ENCODE measurements at places on chromosomes 2 and 18. TPM values are rescaled to one million over a fixed set of nuclear protein-coding genes. Genes with fewer than 3 reads are reported as not detected.
A peak's percentile ranks its signal among the peaks of the same experiment; 100 is the strongest.

GRCh38 chr18:9712130-9712577 lies 4.1 kb downstream of the RAB31 start:
- DNase-seq = no peak

The DES gene
- 7,652 TPM for total RNA-seq

DNA sequence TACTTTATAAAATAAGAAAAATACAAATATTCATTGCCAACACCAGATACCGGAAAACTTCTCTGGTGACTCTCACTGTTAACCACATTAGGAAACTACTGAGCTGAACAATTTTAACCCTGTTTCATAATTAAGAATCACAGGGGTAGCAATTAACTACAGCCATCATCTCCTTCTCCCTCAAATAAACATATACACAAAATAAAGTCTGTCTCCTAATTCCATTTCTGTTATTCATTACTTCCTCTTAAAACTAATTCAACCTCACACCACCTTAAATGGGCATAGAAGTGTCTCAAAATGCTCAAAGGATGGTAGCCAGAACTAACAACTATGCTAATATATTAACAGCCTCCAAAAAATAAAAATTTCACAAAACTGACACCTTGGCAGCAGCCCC lies 60.7 kb downstream of the ACVR1 start:
- DNase-seq = no peak

DNA sequence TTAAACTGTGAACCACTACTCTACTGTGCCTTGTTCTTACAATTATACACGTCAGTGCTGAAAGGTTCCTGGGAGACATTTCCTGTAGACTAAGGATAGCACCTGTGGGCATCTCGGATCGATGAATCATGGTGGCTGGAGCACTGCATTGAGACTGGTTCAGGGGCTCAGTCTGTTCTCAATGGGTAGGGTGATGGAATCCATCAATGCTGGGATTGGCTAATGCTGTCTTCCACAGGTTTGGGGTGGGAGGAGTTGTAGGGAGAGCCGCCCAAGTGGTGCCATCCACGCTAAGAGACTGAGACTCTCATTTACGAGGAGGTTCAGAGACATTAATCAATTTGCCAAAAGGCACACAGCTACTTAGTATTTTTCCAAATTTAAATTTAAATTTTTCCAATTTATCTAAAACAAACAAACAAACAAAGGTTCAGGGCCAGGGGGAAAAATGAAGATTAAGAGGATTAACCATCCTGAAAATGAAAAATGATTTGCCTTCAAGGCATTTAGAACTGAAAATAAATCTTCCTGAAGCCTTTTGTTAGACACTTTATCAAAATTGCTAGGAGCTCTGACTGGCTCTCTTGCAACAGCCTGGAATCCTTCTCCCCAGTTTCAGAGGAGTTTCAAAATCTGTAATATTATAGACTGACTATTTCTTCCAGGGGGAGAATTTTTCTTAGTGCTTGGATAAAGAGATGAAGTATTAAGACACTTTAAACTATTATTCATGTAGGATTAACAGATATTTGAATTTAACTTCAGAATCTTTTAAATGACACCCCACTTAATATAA lies 359.2 kb downstream of the TGIF1 start:
- DNase-seq = no peak

DNA sequence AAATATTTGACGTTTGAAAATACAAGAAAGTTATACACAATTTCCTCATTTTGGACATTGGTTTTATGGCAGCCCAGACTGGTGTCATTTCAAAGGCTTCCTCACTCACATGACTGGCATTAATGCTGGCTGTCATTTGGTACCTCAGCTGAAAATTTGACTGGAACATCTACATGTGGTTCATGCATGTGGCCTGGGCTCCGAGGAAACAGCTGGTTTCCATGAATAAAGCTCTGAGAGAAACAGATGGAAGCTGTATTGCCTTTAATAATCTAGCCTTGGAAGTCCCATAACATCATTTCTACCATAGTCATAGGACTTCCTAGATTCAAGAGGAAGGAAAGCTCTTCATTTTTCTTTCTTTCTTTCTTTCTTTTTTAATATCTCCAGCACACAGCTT lies 42.9 kb upstream of the RIT2 start:
- no peak for DNase-seq

The SULT1C2 gene
- total RNA-seq = not detected

GRCh38 chr18:79904357-79905147 lies 46.9 kb downstream of the SLC66A2 start:
- DNase-seq = peak; percentile 78

- no peak for DNase-seq
Observed at GRCh38 chr2:42663828-42664227, 95.4 kb downstream of the MTA3 start.

DNA sequence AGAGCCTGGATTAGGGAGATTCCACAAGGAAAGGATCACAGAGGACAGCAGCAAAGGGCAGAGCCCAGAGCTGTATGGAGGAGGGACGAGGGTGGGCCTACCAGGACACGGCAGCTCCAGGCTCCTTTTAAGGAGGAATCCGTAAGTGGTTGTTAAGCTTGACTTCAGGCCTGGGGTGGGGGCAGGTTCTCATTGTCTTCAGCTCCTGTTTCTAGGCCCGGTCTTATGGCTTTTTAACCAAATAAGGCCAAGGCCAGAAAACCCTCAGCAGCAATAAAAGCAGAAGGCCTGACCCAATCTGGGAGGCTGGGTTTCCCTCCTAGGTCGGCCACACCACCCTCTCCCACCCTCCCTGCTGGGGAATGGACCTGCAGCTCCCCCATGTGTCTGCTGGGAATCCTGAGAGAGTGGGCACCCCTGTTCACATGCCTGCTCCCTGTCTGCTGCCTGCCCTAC lies 111.2 kb downstream of the PLB1 start:
- DNase-seq = no peak

The ADGRF3 gene
- not detected for total RNA-seq

DNA sequence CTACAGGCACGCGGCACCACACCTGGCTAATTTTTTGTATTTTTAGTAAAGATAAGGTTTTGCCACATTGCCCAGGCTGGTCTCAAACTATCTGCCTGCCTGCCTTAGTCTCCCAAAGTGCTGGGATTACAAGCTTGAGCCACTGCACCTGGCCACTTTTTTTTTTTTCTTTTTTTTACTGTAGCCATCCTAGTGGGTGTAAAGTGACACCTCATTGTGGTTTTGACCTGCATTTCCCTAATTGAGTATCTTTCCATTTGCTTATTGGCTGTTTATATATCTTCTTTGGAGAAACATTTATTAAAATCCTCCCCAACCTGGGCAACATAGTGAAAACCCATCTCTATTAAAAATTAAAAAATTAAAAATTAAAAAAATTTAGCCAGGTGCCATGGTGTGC lies 12.0 kb downstream of the PCBP1 start:
- no peak for DNase-seq

DNA sequence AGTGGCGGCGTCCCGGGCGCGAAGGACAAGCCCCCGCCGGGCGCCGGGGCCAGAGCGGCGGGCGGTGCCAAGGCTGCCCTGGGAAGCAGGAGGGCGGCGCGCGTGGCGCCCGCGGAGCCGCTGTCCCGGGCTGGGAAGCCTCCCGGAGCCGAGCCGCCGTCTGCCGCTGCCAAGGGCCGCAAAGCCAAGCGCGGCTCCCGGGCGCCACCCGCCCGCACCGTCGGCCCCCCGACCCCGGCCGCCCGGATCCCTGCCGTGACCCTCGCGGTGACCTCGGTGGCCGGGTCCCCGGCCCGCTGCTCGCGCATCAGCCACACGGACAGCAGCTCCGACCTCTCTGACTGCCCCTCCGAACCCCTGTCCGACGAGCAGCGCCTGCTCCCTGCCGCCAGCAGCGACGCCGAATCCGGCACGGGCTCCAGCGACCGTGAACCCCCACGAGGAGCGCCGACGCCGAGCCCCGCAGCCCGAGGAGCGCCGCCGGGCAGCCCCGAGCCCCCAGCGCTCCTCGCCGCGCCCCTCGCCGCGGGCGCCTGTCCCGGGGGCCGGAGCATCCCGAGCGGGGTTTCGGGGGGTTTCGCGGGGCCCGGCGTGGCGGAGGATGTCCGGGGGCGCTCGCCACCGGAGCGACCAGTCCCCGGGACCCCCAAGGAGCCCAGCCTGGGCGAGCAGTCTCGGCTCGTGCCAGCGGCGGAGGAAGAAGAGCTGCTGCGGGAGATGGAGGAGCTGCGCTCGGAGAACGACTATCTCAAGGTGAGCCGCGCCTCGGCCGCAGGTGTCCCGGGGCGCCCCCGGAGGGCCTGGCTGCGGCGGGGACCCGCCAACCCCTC lies 820 bp downstream of the MTCL1 start:
- no peak for DNase-seq

The KCNK3 gene
- total RNA-seq = 13.1 TPM

DNA sequence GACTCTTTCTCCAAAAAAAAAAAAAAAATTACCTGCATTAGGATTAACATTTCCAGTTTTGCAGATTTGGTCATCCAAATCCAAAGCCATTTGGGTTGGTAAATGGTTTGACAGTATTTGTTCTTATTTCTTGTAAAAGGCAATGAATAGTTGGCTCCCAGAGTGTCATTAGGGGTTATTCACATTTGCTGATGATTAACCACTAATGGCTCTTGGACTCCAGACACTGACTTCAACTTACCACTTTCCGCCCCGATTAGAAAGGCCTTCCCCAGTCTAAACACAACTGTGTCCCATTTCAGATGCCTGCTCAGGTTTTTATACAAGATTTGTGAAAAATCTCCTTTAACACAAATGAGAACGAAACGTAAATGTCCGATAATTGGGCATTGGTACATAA lies 9.6 kb upstream of the TGIF1 start:
- no peak for DNase-seq

GRCh38 chr18:5285326-5285725 lies 10.2 kb downstream of the ZBTB14 start:
- DNase-seq = no peak

DNA sequence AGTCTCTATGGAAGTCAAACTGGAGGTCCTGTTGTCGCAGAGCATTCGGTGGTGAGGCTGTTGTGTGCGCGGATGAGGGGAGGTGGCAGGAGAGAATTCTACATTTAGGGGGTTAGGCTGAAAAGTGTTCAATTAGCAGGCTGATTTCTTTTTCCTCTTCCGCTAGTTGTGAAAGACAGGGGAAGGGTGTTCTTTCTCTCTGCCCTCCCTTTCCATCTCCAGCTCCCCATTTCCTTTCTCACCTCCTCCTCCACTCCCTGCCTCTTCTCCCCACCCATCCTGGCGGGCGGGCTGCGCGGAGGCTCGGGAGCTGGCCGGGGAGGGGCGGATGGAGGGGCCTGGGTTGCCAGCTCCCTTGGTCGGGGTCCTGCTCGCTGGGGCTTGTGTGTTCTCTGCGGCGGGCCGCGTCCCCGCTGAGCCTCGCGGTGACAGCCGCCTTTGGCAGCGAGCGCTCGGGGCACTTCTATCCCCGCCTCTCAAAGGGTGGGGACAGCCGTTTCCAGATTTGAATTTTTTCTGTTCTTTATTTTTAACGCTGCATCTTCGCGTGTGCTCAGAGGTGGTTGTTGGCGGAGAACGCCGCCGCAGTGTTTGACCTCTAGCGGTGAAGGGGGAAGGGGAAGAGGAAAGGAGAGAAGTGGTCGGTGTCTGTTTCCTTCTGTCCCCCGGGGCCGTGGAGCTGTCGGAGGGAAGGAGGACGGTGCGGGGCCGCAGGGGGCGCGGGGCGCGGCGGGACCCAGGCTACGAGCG lies 3.6 kb downstream of the SOX11 start:
- no peak for DNase-seq

- no peak for DNase-seq
Observed at GRCh38 chr2:211729433-211729832, 809.2 kb downstream of the ERBB4 start.

The KIAA2012 gene
- not detected for total RNA-seq

GRCh38 chr2:219017201-219017931 lies 23.9 kb downstream of the CFAP65 start:
- no peak for DNase-seq

- DNase-seq = no peak
Observed at GRCh38 chr18:77676910-77677309, 427.3 kb downstream of the GALR1 start.

DNA sequence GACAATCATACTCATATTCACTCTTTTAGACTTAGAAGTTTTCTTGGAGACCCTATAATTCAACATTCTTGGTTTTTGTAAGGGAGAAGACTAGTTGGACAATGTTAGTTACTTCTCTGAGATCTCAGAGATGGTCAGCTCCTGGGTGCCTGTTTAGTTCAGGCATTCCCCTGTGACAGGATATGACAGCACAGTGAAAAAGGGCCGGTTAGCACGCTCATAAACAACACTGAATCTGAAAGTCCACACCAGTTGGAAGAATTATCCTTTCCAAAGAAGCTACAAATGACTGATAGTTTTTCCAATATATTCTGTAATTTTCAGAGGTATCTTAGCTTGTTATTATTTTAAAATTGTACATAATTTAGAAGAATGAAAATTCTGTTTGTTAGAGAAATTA lies 75.7 kb downstream of the ADAM23 start:
- no peak for DNase-seq

GRCh38 chr2:446963-447530 lies 159.2 kb upstream of the ALKAL2 start:
- no peak for DNase-seq

GRCh38 chr2:181241797-181242196 lies 215.4 kb upstream of the ITGA4 start:
- no peak for DNase-seq

DNA sequence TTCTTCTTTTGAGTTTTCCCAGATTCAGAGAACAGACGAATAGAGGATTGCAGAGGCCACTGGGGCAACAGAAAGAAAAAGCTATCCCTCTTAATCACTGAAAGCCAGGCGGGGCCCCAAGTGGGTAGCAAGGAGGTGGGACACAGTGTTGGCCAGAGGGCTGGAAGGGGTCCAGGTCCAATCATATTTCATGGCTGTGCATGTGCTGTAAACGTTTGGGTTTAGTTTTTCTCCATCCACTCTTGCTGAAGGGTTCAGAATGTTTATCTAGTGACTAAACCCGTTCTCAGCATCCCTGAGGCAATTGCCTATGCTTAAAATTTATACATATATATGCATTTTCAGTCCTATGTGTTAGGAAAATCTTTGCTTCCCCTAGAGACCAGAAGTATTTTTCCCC lies 99.4 kb upstream of the EPHA4 start:
- no peak for DNase-seq

The ZNF804A gene
- 0.76 TPM for total RNA-seq

- DNase-seq = peak; percentile 71
Observed at GRCh38 chr18:77092104-77093066, 40.2 kb downstream of the MBP start.

GRCh38 chr2:79453918-79454317 lies 58.9 kb upstream of the CTNNA2 start:
- DNase-seq = no peak

DNA sequence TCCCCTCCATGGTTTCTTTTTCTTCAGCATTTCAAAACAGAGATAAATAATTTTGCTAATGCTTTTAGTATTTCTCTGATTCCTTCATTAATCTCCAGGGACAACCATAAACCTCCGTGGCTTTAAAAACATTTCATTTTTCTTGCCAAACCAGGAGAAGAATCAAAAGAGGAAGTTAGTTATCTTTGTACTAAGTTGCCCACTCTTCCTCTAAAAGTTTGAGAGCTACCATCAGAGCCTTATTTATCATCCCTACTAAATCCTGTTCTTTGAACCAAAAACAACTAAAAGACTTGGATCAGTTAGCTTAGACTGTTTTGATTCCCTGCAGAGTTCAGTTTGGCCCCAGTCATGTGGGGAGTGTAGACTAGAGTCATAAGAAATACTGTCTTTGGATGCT lies 208.4 kb downstream of the SETBP1 start:
- DNase-seq = no peak

Measured in posterior vena cava (tissue), 2 donors.